ENCODE measurements at places on chromosomes 1 and 21. TPM values are rescaled to one million over a fixed set of nuclear protein-coding genes. Genes with fewer than 3 reads are reported as not detected.

- no peak overlapping the region for H3K27ac ChIP-seq
- H3K4me1 ChIP-seq, result no peaks in the 10 kb centered on the region
- H3K27me3 ChIP-seq, result no peaks in the 10 kb centered on the region
Measured at GRCh38 chr1:3504151-3504821, 49.8 kb downstream of the ARHGEF16 start.

GRCh38 chr1:53896635-53897229, 2.7 kb downstream of the DIO1 start:
- H3K36me3 ChIP-seq, result no peaks in the 10 kb centered on the region
- no peak for DNase-seq
- H3K27me3 ChIP-seq, result no peaks in the 10 kb centered on the region
- H3K4me1 ChIP-seq, result peaks cover 11% of the 10 kb centered on the region

GRCh38 chr1:66333466-66334199, 200.3 kb upstream of the SGIP1 start:
- no peak overlapping the region for H3K4me3 ChIP-seq
- no peak overlapping the region for H3K27ac ChIP-seq
- H3K27me3 ChIP-seq, result peaks cover 54% of the 10 kb centered on the region
- no peak for DNase-seq
- H3K36me3 ChIP-seq, result no peaks in the 10 kb centered on the region

GRCh38 chr1:91751275-91751674, 134.7 kb downstream of the TGFBR3 start:
- peaks cover 4% of the 10 kb centered on the region for H3K36me3 ChIP-seq
- no peak overlapping the region for H3K27ac ChIP-seq
- no peaks in the 10 kb centered on the region for H3K4me1 ChIP-seq
- DNase-seq, result no peak
- H3K4me3 ChIP-seq, result no peak overlapping the region

GRCh38 chr1:246647513-246647912, 76.7 kb upstream of the SCCPDH start:
- no peak overlapping the region for H3K4me3 ChIP-seq
- peaks cover 7% of the 10 kb centered on the region for H3K4me1 ChIP-seq
- peaks cover 26% of the 10 kb centered on the region for H3K36me3 ChIP-seq
- no peak for DNase-seq

- peaks cover 10% of the 10 kb centered on the region for H3K4me1 ChIP-seq
- H3K4me3 ChIP-seq, result no peak overlapping the region
- peaks cover 5% of the 10 kb centered on the region for H3K27me3 ChIP-seq
- peak overlapping the region; percentile 23 for H3K27ac ChIP-seq
Measured at GRCh38 chr1:244759158-244759557, 76.3 kb upstream of the COX20 start.

GRCh38 chr21:35528116-35529042, 479.3 kb upstream of the RUNX1 start:
- no peaks in the 10 kb centered on the region for H3K36me3 ChIP-seq
- no peak overlapping the region for H3K4me3 ChIP-seq
- H3K27ac ChIP-seq, result no peak overlapping the region
- peaks cover 17% of the 10 kb centered on the region for H3K4me1 ChIP-seq
- H3K27me3 ChIP-seq, result peaks cover 6% of the 10 kb centered on the region

DNA sequence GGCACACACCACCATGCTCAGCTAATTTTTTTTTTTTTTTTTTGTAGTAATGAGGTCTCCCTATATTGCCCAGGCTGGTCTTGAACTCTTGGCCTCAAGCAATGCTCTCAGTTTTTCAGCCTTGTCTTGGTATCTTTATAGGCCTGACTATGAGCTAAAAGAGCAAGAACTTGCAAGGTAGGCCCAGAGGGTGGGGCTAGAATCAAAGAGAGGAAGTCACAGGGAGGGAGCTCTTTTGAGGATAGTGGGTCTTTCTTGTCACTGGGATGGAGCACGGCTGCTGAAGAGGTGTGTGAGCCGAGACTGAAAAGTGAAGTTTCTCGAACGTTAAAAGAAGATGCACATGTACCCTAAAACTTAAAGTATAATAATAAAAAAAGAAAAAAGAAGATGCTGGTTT, 260.0 kb upstream of the BEND5 start:
- no peak for DNase-seq
- no peaks in the 10 kb centered on the region for H3K36me3 ChIP-seq
- H3K4me1 ChIP-seq, result no peaks in the 10 kb centered on the region

DNA sequence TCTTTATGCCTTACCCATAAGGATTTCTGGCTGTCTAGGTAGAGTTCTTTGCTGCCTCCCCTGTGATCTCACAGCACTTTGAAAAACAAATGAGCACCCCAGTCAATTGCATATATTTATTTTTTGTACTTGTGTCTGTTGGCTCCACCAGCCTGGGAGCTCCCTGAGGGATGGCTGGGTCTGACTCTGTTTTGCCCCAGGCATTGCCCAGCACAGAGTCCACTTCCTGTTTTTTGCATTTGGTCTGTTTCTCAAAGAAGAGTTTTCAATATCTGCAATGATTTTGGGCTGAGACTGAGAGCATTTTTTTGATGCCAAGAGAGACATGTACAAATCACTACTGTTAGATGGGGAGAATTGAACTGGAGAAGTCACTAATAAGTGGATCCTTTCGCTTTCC, 125.0 kb downstream of the FOXD2 start:
- peaks cover 21% of the 10 kb centered on the region for H3K4me1 ChIP-seq
- peaks cover 28% of the 10 kb centered on the region for H3K27me3 ChIP-seq
- no peak overlapping the region for H3K27ac ChIP-seq

- no peak for DNase-seq
- H3K27ac ChIP-seq, result no peak overlapping the region
- H3K4me1 ChIP-seq, result peaks cover 13% of the 10 kb centered on the region
- peaks cover 2% of the 10 kb centered on the region for H3K27me3 ChIP-seq
- H3K4me3 ChIP-seq, result no peak overlapping the region
Measured at GRCh38 chr1:164519426-164519825, 39.6 kb upstream of the PBX1 start.

DNA sequence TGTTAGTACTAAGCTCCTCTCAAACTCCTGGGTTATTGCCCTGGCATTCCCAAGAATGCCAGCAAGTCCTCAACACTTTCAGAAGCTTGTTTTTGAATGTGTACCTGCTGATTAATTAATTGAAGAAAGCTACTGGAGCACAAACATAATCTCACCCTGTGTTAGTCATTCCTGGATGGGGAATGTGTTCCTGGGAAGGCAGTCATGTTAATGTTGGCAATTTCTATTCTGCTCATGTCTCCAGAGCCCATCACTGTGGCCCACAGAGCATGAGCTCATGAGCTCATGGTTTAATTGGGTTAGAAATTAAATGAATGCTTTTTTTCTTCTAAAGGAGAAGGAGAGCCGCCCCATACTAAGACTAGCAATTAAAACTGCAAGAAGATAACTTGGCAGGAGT, 31.9 kb upstream of the KCNA3 start:
- H3K4me1 ChIP-seq, result no peaks in the 10 kb centered on the region
- DNase-seq, result no peak
- no peak overlapping the region for H3K4me3 ChIP-seq
- H3K27ac ChIP-seq, result no peak overlapping the region

DNA sequence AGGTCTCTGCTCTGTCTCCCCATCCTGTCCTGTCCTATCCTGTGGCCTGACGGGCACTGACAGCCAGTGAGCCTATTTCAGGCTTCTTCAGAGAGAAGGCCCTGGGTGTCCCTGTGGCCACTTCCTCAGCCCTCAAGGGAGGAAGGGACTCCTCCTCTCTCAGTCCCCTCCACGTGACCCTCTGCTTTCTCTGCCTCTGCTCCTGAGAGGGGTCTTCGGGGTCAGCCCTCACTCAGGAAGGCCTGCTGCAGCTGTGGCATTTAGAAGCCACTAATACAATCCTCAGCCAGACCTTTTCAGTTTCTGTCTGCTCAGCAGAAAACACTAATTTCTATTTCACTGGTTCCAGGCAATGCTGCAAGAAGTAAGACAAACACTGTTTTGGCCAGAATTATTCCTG, 43.6 kb upstream of the ETV3 start:
- H3K4me3 ChIP-seq, result no peak overlapping the region
- no peak overlapping the region for H3K27ac ChIP-seq
- H3K4me1 ChIP-seq, result peaks cover 6% of the 10 kb centered on the region
- no peak for DNase-seq

DNA sequence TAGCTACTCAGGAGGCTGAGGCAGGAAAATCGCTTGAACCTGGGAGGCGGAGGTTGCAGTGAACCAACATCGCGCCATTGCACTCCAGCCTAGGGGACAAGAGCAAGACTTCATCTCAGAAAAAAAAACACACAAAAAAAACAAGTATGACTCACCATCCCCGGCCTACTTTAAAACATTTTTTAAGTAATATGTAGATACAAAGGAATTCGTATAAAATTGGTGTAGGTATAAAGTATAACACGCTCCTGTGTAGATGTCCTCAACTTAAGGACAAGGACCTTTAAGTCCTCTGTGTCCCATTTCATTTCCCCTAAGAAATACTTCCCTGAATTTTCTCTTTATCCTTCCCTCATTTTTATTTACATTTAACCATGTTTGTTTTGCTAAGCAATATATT, 73.4 kb upstream of the PKN2 start:
- no peak overlapping the region for H3K4me3 ChIP-seq
- H3K4me1 ChIP-seq, result no peaks in the 10 kb centered on the region
- H3K36me3 ChIP-seq, result no peaks in the 10 kb centered on the region
- no peak overlapping the region for H3K27ac ChIP-seq
- no peak for DNase-seq

DNA sequence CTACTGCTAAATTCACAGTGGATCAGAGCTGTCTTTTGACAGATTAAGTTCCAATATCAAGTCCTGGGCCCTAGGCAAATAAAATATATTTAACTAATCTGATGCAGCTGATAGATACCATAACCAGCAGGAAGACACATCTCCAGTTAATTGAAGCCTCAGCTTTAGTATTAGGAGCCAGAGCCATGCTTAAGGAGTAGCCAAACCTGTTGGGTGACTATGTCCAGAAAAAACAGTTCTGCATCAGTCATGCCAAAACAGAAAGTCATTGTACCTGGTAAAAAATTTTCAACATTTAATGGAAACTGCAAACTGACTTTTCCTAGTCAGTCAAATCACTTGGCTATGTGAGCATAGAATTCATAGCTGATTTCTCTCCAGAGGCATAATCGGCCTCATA, 200.5 kb upstream of the RUNX1 start:
- peaks cover 8% of the 10 kb centered on the region for H3K4me1 ChIP-seq
- H3K4me3 ChIP-seq, result no peak overlapping the region
- no peak overlapping the region for H3K27ac ChIP-seq
- DNase-seq, result no peak

- DNase-seq, result no peak
- no peak overlapping the region for H3K4me3 ChIP-seq
- H3K36me3 ChIP-seq, result no peaks in the 10 kb centered on the region
- peaks cover 48% of the 10 kb centered on the region for H3K4me1 ChIP-seq
Measured at GRCh38 chr1:165855010-165855838, 27.8 kb downstream of the UCK2 start.

DNA sequence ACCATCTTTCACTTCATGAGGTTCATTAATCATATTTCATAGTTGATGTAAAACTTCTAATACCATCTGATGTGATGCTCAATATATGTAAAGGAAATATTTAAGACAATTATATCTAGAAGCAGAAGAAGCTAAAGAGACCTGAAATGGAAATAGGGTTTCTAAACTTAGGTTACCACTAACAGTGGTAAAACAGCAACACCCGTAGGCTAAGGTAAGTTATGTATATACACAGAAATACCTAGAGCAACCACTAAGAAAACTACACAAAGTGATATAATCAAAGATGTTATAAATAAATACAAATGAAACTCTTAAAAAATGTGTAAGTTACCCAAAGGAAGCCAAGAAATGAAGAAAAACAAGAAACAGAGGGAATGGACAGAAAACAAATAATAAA, 61.1 kb upstream of the TNFSF4 start:
- peaks cover 2% of the 10 kb centered on the region for H3K4me1 ChIP-seq
- H3K27me3 ChIP-seq, result no peaks in the 10 kb centered on the region
- H3K36me3 ChIP-seq, result no peaks in the 10 kb centered on the region
- no peak for DNase-seq

- no peak for DNase-seq
- peaks cover 11% of the 10 kb centered on the region for H3K36me3 ChIP-seq
- H3K27me3 ChIP-seq, result no peaks in the 10 kb centered on the region
- H3K4me1 ChIP-seq, result peaks cover 11% of the 10 kb centered on the region
- H3K4me3 ChIP-seq, result no peak overlapping the region
Measured at GRCh38 chr1:161946071-161946987, 77.3 kb downstream of the OLFML2B start.

DNA sequence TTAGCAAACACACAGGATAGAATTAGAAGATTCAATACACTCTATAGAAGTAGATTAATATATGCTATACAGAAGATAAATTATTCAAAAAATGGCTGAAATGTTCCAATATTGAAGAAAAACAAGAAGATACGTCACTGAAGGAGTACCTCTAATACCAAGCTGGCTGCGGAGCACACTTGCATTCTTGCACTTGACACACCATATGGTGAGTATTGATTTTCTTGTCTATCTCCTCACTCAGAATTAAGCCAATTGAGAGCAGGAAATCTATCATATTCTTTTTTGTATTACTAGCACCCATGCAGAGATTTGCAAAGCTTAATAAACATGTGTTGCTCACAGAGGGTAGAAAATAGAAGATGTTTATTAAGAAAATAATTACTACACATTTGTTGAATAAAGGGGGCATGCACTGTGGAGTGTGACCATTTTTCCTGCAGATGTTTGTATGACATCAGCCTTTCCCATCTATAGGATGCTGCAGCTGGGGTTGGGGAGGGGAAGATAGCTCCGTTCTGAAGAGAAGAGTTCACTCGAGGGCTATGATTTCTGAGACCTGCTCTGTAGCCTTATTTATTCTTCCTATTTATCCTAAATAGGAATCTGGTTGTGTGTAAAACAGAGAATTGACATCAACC, 318.1 kb downstream of the HHIPL2 start:
- H3K27me3 ChIP-seq, result peaks cover 12% of the 10 kb centered on the region
- DNase-seq, result no peak
- H3K4me1 ChIP-seq, result peaks cover 6% of the 10 kb centered on the region
- H3K36me3 ChIP-seq, result no peaks in the 10 kb centered on the region
- no peak overlapping the region for H3K27ac ChIP-seq

DNA sequence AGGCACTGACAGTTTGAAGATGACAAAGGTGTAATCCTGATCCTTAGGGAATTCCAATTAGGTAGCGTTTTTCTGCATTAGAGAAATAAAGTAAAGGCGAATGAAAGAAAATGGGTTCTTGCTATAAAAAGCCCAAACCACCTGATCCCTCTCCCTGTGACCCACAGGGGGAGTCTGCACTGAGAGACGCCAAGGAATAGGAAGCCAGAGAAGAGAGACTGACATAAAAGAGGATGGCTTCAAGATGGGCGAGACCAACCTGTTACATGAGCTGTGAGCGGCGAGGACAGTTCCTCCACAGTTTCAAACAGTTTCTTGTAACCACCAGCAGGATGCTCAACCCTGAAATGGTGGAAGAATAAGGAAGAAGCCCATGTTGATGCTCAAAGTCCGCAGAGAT, 1.4 kb downstream of the RPE65 start:
- no peaks in the 10 kb centered on the region for H3K36me3 ChIP-seq
- no peak overlapping the region for H3K4me3 ChIP-seq
- H3K4me1 ChIP-seq, result peaks cover 3% of the 10 kb centered on the region
- no peak for DNase-seq
- no peak overlapping the region for H3K27ac ChIP-seq

Gene NR5A2
- total RNA-seq, result 23.2 TPM

Gene CYB5RL
- total RNA-seq, result 9.0 TPM

Gene MAGOH
- total RNA-seq, result 67.3 TPM

Gene CDK18
- total RNA-seq, result 23.9 TPM

Gene CHRM3
- 3.0 TPM for total RNA-seq

Gene DNAJC6
- total RNA-seq, result 7.1 TPM

Gene LIPI
- not detected for total RNA-seq

Gene TFAP2E
- total RNA-seq, result 0.84 TPM

Gene CYP4A22
- total RNA-seq, result not detected

Gene ARMH1
- 14.9 TPM for total RNA-seq

Gene DUSP23
- total RNA-seq, result 17.2 TPM

Gene KIAA0040
- total RNA-seq, result 2.4 TPM

Gene FAM110D
- 0.33 TPM for total RNA-seq

Gene EPHA8
- 0.24 TPM for total RNA-seq

All from progenitor cell of endocrine pancreas (in vitro differentiated cells).